Mucosa of gallbladder (tissue), 1 donor: ENCODE measurements at places on chromosomes 5 and 9. TPM values are rescaled to one million over a fixed set of nuclear protein-coding genes. Genes with fewer than 3 reads are reported as not detected.

GRCh38 chr5:131719564-131719963 is 77.3 kb downstream of the FNIP1 start:
- no peak for DNase-seq

- DNase-seq: no peak
Measured at GRCh38 chr9:70772601-70773000, 348.8 kb downstream of the TRPM3 start.

- no peak for DNase-seq
Measured at GRCh38 chr9:12170456-12170855, 522.7 kb upstream of the TYRP1 start.

DNA sequence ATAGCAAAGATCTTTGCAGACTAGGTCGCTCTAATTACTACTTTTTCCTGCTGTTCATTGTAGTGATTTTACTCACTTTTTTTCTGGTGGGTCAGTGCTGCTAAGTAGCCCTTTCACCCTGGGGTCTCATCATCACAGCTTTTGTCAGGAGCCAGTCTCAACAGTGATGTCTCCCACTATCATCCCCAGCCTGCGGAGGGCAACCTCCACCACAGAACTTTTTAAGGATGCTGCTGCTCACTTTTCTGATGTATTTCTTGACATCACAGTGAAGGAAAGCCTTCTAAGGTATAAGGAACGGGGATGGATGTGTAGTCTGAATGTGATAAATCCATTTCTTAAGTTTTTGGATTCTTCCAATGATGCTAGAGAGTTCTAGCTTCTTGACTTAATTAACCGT is 242.5 kb upstream of the RIOK2 start:
- no peak for DNase-seq

Gene PCDHGB6
- 11.6 TPM for total RNA-seq

- no peak for DNase-seq
Measured at GRCh38 chr9:113641100-113641885, 177.8 kb downstream of the RGS3 start.

- DNase-seq: no peak
Measured at GRCh38 chr5:132853323-132853722, 12.9 kb downstream of the GDF9 start.

Gene SHOC1
- not detected for total RNA-seq

- no peak for DNase-seq
Measured at GRCh38 chr9:87708986-87709728, 16.8 kb upstream of the CTSL start.

Gene LSM11
- total RNA-seq: 7.5 TPM

Gene FCN1
- 2.0 TPM for total RNA-seq

DNA sequence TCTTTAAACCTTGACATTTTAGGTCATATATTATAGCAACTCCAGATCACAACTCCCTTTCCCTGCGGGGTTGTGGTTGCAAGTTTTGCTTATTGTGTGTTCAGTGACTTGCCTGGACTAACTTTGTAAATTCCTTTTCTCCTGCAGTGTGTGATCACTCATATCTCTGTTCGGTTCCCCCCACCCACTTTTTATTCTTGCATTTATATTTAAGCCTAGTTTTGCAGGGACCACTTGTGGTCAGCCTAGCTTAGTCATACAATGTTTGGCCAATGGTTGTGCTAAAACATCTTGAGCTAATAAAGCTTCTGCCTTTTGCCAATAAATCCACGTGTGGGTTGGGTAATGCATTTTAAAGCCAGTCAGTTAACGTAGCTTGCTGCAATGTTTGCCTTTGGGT is 146.5 kb upstream of the IRX4 start:
- DNase-seq: no peak

Gene PCDHGA10
- 6.2 TPM for total RNA-seq

GRCh38 chr9:4600368-4600767 is 61.7 kb upstream of the PLPP6 start:
- DNase-seq: no peak

- DNase-seq: no peak
Measured at GRCh38 chr5:158731014-158731413, 368.7 kb downstream of the EBF1 start.

DNA sequence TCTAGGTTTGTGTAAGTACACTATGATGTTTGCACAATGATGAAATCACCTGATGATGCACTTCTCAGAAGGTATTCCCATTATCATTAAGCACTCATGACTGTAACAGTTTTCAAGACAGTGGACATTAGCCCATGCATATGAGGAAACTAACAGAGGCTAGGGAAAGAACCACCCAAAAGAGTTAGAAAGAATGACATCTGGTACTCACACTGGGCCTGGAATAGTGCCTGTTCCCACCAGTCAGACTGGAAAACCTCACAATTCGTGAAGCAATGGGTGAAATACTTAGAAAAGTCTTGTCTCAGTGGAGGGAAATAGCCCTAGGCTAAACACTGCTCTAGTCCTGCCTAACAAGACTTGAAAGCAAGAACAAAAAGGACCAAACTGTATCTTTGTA is 117.4 kb upstream of the GDNF start:
- no peak for DNase-seq

Gene LHX3
- not detected for total RNA-seq

DNA sequence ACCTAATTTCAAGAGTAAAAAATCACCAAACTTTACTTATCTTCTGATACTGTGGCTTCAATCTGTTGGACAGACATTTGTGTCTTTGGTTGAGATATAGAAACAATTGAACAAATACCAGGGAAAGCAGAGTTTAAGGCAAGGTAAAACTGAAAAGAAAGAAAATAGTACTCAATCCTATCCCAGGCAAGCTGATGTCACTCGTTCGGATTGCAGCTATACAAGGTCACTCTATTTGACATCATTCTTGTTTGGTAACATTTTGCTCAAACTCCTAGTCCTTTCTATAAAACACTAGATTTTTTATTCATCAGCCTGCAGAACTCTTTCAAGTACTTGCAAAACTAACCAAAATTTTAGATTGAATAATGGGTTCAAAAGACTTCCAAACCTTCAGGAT is 91.9 kb upstream of the ANKRD55 start:
- no peak for DNase-seq

Gene MARVELD2
- 47.1 TPM for total RNA-seq

GRCh38 chr5:172334196-172334595 is 50.6 kb upstream of the UBTD2 start:
- no peak for DNase-seq

GRCh38 chr5:164097749-164098148 is 592.3 kb downstream of the MAT2B start:
- no peak for DNase-seq

- DNase-seq: no peak
Measured at GRCh38 chr5:78751872-78752271, 103.3 kb upstream of the LHFPL2 start.
